ENCODE measurements at places on chromosomes 16 and 17.
A peak's percentile ranks its signal among the peaks of the same experiment; 100 is the strongest.

GRCh38 chr17:58370309-58370708 lies 18.3 kb upstream of the SUPT4H1 start:
- DNase-seq = no peak

- DNase-seq = no peak
Observed at GRCh38 chr16:77555791-77556190, 121.0 kb upstream of the ADAMTS18 start.

- DNase-seq = no peak
Observed at GRCh38 chr17:71413935-71414334, 706.9 kb upstream of the SOX9 start.

GRCh38 chr16:79328402-79329165 lies 272.0 kb downstream of the MAF start:
- DNase-seq = no peak

GRCh38 chr16:67425580-67425979 lies 5.3 kb upstream of the HSD11B2 start:
- no peak for DNase-seq

DNA sequence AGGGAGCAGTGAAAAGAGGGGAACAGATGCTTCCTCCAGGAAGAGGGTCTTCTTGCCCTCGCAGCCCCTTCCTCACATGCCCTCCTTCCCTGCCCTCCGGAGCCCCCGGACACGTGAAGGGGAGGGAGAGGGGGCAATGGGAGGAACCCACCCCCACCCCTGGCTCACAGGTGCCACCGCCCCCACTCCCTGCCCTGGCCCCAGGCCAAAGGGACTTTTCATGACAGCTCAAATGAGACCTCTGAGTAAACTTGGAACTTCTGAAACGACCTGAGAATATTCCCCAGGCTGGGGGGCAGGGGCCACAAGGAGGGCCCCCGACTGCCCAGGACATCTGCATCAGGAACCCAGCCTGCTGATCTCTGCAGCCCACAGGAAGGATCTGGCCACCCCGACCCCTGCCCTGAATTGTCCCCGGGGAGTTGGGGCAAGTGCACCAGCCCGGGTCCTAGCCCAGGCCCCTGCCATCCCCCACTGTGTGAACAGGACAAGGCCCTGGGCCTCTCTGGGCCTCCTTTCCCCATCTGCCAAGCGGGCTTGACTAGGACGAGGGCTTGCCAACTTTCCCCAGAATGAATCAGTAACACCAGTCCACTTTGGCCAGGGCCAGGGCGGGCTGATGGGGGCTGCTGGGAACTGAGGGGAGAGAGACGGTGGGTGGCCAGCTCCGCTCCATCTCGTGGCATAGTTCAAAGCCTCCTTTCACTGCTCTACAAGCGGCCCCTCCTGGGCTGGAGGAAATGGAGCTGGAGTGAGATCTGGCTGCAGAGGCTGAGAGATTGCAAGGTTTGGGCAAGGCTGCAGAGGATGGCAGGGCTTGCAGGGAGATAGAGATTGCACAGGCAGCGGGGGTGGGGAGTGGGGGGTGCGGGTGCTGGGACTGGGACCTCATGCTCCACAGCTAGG lies 3.8 kb downstream of the IL21R start:
- peak; percentile 27 for DNase-seq

DNA sequence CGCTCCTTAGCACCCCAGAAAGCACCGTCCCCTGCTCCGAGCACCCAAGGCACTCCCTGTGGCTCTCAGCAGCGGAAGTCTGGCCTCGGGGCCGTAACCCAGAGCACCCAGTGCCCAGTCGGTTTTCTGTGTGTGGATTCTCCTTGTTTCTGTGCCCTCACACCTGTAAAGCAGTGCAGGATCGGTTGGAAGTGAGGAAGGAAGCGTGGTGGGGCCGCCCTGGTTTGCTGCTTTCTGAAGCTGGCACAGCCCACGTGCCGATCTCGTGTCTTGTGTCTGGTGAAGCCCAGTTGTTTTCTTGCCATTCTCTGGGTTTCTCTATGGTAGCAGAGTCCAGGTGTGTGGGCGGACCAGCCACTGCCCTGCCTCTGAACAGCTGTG lies 3.7 kb downstream of the ACSF3 start:
- DNase-seq = no peak

DNA sequence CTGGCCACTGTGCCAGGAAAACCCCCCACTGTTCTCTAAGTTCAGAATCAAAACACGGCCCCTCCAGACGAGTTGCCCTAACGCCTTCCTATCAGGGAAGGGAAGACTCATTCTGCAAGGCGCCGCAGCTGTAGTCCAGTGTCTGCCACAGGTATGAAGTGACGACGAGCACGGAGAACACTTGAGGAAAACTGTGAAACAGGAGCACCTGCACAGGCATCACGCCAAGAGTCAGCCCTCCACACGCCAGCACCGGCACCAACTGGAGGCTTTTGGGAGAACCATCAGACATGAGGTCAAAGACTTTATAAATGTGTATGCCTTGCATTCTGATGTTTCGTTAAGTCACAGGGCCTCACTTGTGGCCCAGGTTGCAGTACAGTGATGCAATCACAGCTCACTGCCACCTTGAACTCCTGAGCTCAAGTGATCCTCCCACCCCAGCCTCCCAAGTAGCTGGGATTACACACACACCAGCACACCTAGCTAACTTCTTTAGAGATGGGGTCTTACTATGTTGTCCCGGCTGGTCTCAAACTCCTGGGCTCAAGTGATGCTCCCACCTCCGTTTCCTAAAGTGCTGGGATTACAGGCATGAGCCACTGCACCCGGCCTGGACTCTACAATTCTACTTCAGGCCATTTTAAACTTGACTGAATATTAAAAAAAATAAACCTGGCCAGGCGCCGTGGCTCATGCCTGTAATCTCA lies 22.9 kb downstream of the KLHDC4 start:
- DNase-seq = no peak

DNA sequence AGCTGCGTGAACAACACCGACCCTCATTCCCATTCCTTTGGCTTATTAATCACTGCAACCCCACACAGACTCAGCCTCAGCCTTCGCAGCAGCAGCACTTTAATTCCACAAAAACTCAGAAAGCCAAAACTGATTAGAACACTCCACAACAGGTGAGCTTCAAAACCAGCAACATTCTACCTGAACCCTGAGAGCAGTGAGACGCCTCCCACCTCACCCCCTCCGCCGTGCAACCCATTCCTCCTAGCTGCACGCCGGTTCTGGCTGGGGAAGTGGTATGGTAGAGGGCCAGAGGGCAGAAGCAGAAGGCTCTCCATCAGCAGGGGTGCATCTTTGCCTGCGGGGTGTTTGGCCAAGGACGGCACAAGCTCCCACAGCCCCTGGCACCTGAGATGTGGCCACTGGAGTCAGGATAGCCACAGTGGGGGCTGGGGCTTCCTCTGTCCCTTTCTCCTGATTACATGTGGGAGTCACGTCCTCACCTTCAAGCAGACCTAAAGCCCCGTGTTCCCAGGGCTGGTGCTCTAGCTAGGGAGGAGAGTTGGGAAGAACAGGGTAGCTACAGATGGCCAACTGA lies 1.6 kb downstream of the BORCS6 start:
- no peak for DNase-seq

DNA sequence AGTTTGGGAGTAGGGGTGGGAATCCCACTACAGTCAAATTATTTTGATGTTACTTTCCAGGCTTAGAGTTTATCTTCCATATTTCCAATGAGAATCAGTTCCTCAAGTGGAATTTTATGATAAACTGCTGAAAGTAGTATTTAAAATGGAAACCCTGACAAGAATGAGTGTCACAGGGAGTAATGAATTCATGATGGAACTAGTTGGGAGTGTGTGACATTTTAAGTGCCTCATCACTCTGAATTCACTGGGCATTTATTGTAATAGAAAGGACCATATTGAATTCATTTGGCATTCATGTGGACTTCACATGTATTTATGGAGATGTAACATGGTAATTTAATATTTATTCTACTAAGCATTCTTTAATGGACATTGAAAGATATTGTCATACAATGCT lies 320.9 kb downstream of the CDH13 start:
- DNase-seq = no peak

- DNase-seq = peak; percentile 31
Observed at GRCh38 chr16:57624806-57625500, 3.5 kb upstream of the ADGRG1 start.

DNA sequence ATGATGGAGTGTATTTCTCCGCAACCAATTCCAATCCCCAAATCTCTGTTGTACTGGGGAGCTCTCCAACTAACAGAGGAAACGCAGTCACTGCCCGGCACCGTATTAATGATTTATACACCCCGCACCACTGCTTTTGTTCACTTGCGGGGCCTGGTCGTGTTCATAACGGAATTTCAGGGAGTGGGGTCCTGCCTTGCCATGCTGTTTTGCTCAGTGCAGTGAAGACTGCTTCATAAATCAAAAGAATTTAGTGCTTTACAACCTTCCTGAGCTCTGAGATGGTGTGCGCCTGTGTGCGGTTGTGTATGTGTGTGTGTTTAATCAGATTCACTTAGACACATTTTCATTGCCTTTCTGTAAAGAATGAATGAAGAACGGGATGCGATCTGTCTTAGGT lies 18.5 kb upstream of the RBFOX1 start:
- no peak for DNase-seq

- DNase-seq = no peak
Observed at GRCh38 chr16:26220894-26221293, 529.1 kb downstream of the HS3ST4 start.

DNA sequence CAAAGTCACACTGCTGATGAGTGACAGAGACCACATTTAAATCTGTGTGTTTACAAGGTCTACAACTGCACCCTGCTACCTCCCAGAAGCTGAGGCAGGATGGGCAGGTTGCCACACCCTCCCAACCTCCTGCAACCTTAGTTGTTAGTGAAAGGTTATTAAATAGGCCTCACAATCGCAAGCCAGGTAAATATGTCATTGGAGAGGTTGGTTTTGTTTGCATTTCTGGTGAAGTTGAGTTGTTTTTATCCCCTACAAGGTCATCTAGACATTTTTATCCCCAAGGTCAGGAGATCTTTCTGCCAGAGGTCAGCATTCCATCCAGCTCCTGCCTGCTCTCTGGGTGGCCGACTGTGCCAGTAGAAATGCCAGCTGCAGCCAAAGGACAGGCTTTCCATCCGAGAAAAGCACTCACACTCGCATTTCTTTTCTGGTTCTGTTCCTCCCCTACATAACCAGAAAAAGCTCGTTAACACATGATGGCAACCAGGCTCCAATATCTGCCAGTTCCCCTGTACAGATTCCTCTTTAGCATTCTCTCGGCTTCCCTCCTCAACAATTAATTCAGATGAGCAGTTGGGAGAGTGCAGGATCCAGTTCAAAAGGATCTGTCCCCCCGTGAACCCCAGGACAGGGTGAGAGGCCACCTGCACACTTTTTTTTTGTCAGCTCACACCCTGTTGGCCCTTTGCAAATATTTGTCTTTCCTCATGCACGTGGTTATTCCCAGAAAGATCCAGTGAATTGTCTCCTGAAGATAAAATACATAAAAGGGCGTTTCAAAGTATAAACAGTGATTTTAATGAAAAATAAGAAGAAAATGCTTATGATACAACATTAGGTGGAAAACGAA lies 562.8 kb downstream of the MAF start:
- no peak for DNase-seq

DNA sequence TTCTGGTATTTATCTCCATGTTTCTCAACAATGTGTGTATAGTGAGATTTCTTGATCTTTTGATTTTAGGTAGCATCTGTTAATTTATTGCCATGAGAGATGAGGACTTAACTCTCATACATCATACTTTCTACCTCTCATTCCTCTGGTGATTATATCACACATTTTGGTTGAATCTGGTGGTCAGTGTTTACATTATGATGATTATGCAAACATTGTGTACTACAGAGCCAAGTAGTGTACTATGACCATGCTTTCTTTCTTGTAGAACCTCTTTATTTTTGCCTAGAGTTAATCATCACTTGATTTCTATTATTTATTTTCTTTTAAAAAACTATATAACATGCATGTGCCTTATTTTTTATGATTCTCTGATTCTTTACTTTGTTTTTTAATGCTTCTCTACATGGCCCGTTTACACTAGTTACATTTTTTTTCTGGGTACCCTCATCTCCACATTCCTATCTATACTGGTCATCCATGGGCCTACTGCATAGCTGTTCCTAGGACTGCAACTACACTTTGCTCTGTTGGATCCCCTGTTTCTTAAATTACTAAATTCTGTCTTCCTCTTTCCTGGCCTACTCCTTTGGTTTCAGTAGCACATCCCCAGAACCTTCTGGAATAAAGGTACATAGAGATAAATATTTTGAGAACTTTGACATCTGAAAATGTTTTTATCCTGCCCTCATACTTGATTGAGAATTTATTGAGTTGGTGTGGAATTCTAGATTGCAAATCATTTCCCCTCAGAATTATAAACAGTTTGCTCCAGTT lies 63.0 kb upstream of the LRRC37A3 start:
- no peak for DNase-seq
